ENCODE measurements at places on chromosomes 2 and 18.

GRCh38 chr2:186687807-186688211 lies 6.1 kb upstream of the FAM171B start:
- DNase-seq, result no peak

DNA sequence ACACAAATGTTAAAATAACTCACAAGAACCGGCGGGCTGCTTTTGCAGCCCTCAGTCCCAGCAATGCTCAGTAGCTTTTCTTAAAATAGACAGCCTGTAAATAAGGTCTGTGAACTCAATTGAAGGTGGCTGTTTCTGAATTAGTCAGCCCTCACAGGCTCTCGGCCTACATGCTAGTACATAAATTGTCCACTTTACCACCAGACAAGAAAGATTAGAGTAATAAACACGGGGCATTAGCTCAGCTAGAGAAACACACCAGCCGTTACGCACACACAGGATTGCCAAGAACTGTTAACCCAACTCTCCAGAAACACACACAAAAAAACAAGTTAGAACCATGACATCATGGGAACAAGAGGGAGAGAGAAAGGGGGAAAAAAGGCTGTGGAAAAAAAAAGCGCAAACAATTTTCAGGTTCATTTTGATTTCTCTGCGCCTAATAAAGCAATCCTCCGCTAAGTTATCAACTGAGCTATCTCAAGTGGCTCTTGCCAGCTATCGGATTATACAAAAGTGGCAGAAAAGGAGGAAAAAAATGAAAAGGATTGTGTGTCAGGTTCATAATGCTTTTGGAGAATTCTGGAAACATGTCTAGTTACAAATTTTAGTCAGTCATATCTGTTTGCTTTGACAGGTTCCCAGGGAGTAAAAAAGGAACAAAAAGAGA lies 89.1 kb downstream of the ZEB2 start:
- peak; percentile 46 for DNase-seq

DNA sequence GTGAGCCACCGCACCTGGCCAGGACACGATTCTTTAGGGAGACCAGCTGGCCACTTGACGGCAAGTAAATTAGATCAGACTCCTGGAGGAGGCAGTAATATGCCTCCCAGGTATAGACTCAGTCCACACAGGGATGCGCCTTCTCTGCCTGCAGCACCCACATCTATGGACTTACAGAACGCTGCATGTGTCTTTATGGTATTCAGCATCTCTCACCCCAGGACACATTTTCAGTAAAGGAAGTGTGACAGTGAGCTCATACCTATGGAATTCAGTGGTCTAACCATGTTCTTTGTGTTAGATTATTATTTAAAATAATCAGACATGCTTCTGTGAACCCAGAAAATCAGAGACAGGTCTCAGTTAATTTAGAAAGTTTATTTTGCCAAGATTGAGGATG lies 5.9 kb upstream of the NARS1 start:
- no peak for DNase-seq

- DNase-seq, result no peak
These were observed 144.7 kb downstream of the SLC4A3 start for GRCh38 chr2:219772103-219772635.

- DNase-seq, result no peak
These were observed 214.9 kb downstream of the ALPK2 start for GRCh38 chr18:58413667-58414628.

GRCh38 chr18:59049721-59050660 lies 89.7 kb upstream of the SEC11C start:
- peak; percentile 51 for DNase-seq

DNA sequence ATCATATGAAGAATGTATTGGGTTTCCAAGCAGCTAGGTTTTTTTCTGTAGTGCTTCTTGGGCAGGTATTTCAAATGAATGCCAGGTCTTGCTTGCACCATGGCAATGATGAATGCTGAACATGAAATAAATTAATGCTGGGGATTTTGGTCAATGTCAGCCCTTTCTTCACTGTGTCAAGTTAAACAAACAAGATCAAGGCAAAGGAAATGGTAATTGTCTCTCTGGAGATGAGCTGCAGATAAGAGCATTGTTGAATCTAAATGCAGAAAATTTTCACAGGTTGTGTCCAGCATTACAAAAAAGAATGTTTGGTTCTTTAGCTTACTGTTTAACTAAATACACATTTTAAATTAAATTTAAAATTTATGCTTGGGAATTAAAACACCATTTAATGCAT lies 144.3 kb downstream of the GPD2 start:
- DNase-seq, result no peak

DNA sequence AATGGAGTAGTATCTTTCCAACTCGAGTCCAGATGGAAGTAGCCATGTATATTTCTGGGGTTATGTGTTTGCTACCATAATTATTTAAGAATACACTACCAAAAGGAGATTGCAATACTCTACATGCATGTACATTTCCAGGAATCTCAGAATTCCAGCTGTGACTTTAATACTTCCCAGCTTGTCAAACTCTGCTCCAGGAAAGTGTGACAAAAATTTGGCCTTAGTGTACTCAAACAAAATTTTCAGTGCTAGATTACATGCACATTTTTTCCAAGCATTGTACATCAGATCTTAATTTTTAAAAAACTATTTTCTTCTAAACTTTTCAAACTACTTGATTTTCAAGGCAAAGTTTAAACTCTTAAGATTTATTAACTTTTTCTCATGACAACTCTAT lies 1791.6 kb downstream of the SUCLG1 start:
- DNase-seq, result no peak

DNA sequence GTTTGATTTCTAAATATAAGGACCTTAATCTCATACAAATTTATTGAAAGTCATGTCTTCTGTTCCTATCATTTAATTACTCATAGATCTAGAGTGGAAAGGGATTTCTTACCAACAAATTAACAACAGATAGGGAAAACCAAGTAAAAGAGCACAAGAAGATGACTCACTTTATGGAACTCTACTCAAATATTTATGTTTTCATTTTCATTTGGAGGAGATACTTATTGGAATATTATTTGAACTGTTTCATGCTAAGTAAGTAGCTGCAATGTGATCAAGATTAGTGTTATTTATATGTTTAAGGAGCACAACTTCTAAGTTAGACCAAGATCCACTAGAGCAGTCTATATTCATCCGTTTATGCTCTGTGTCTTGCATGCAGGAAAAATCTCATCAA lies 1.3 kb downstream of the NT5C1B start:
- DNase-seq, result no peak

All from femur (tissue), 1 donor.